Parietal lobe (tissue), 2 donors: ENCODE measurements at places on chromosomes 2 and 18. TPM values are rescaled to one million over a fixed set of nuclear protein-coding genes. Genes with fewer than 3 reads are reported as not detected.

Gene POTEC
- total RNA-seq = 0.31 TPM

Gene CCDC88A
- total RNA-seq = 781 TPM

Gene FHOD3
- total RNA-seq = 84.5 TPM

Gene GDF7
- total RNA-seq = 0.31 TPM

Gene MOGAT1
- not detected for total RNA-seq

Gene BMP10
- total RNA-seq = not detected

Gene G6PC2
- not detected for total RNA-seq

Gene FOXD4L1
- total RNA-seq = 0.63 TPM

Gene CARF
- total RNA-seq = 22.5 TPM

Gene FRZB
- 14.1 TPM for total RNA-seq

Gene SGPP2
- 1.3 TPM for total RNA-seq

Gene RAB27B
- total RNA-seq = 17.2 TPM

Gene ABCG8
- total RNA-seq = 0.31 TPM

Gene TTC39C
- 46.6 TPM for total RNA-seq

Gene EPB41L3
- 85.8 TPM for total RNA-seq

Gene CLASP1
- 321 TPM for total RNA-seq

Gene MOCOS
- 0.31 TPM for total RNA-seq

Gene VWC2L
- total RNA-seq = 7.8 TPM

Gene ERFE
- 1.3 TPM for total RNA-seq

Gene MALT1
- 50.1 TPM for total RNA-seq

Gene SLC5A7
- total RNA-seq = 1.3 TPM

Gene CGREF1
- 29.1 TPM for total RNA-seq

Gene NT5DC4
- not detected for total RNA-seq

Gene PER2
- 10.0 TPM for total RNA-seq

Gene POMC
- total RNA-seq = 2.8 TPM

Gene GAREM1
- 33.5 TPM for total RNA-seq

Gene RUFY4
- not detected for total RNA-seq

Gene GLS
- total RNA-seq = 274 TPM

Gene UGT1A1
- not detected for total RNA-seq

Gene PFN4
- total RNA-seq = 1.6 TPM

Gene ALK
- total RNA-seq = 2.5 TPM

Gene MYO7B
- total RNA-seq = not detected

Gene FBXO48
- 0.94 TPM for total RNA-seq

Gene STON1
- 10.6 TPM for total RNA-seq

Gene HOXD10
- total RNA-seq = not detected

Gene MFF
- 186 TPM for total RNA-seq

Gene CRYBA2
- not detected for total RNA-seq

Gene GAD1
- total RNA-seq = 162 TPM

Gene DGUOK
- 56.3 TPM for total RNA-seq

Gene ATIC
- 36.9 TPM for total RNA-seq

Gene GAL3ST2
- 1.3 TPM for total RNA-seq

Gene ANKAR
- 45.1 TPM for total RNA-seq
